ENCODE measurements at places on chromosomes 16 and 17.

DNA sequence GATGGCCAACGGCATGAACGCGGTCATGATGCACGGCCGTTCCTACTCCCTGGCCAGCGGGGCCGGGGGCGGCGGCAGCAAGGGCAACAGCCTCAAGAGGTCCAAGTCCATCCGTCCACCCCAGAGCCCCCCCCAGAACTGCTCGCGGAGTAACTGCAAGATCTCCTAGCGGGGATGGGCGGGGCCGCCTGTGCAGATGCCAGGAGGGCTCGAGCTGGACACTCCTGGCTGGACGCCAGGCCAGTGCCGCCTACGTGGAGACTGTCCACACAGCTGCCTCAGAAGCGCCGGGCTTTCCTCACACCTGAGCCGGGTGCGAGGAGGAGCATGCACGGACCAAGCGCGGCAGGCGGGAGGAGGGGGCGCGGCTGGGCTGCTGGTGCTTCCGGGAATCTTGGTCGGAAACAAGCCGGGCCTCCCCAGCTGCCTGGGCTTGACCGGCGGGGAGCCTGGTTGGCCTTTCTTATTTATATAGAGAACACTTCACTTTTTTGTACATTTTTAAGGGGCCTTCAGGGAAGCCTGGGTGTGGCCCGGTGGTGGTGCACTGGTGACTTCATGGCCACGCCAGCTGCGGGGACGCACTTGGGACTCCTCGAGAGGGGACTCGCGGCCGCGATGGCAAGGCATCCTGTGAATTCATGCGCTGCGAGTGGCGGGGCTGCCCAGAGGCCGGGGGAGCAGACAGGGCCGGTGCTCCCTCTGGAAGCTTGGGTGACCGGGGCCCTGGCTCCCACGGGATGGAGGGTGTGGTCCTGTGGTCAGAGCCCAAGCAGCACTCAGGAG lies 3.1 kb upstream of the WFIKKN1 start:
- DNase-seq: no peak

GRCh38 chr17:31481783-31482081 lies 90.3 kb downstream of the RAB11FIP4 start:
- DNase-seq: no peak

DNA sequence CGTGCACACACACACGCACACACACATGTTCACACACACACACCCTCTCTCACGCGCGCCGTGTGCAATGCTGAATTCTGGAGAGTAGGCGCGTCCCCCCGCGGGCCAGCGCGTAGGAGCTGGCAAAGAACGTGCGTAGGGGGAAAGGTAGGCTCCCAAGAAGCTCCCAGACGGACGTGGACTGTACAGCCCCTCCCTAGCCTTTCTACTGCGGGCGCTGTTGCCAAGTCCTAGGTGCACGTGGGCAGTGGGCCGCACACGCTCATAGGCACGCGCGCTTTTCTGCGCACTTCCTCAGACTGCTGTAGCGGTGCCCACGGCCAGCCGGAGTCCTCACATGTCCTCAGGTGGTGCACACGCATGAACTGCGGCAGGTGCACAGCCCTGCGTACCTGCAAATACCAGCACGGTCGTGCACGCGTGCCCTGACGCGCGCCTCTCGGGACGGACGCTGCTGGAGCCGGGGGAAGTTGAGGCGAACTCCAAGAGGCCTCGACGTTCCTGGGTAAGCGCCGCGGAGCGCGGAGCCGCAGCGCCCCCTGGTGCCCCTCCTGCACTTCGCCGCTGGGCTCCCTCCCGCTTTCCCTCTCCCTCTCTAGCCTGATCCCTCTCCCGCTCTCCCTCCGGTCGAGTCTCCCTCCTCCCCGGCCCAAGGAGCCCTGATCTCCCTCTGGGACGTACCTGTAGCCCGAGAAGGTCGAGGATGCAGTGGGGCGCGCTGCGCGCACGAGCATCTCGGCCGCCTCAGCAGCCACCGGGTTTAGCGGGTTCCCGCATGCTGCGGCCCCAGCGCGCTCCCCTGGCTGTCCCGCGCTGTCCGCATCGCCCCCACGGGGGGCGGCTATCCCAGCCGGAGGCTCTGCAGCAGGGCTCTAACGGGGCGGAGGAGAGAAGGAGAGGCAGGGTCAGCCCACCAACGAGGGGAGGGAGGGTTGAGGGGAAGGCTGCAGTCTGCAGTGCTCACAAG lies 749 bp downstream of the GRIN2A start:
- DNase-seq: peak; percentile 8

GRCh38 chr17:81931557-81932332 lies 4.2 kb upstream of the MAFG start:
- no peak for DNase-seq

DNA sequence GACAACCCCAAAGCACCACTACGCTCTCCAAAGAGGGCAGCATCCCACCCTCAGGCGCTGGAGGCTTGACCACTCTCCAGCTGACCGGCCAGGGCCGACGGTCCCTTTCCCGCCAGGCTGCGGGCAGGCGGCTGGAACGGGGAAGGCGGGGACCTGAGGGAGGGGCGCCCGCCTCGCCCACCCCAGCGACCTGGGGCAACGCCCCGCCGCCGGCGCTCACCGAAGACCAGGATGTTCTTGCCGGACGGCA lies 431 bp downstream of the DYNC1LI2 start:
- DNase-seq: no peak

DNA sequence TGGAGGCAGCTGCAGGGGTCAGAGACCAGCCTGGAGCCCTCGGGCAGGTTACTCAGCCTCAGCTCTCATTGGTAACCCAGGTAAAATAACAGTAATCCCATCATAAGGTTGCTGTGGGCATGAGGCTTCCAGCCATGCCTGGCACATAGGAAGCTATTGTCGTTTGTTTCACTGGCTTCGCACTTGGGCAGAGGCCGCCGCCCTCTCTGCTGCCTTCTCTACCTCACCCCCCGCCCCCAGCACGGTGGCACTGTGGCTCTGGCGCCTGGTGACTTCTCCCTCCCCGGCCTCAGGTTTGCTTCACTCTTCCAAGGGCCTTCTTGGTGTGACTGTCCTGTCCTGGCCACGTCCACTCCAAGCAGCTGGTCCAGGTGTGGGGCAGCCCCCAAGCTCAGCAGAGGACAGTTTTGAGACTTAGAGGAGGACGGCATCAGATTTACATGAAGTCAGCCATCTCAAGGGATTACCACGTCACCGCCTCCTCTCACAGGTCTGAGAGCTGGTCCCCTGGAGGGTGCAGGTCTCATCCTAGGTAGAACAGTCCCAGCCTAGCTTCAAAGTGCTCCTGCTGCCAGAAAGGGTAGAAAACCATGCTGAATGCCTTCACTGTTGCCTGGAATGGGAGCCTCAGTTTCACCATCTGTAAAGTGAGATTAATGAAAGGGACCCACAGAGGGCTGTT lies 34.8 kb downstream of the SREBF1 start:
- no peak for DNase-seq

- no peak for DNase-seq
Measured at GRCh38 chr17:4994081-4994595, 3.2 kb downstream of the INCA1 start.

GRCh38 chr17:4189280-4189679 lies 46.3 kb downstream of the CYB5D2 start:
- no peak for DNase-seq

DNA sequence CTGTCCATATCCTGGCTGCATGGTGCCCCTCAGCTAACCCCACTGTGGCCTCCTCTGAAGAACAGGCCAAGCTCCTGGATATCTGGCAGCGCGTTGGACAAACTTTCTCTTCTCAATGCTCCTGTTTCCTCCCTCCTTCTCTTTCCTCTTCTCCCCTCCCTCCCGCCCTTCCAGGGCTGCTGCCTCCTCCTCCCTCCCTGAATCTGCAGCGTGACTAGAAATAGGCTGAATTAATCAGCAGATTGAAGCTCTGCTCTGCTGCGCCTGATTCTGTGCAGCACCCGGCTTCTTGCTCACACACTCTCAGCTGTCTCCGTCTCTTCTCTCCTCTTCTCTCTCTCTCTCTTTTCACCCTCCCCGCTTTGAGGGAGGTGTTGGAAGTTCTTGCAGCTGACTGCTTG lies 19.8 kb downstream of the TMEM94 start:
- DNase-seq: no peak

- no peak for DNase-seq
Measured at GRCh38 chr16:89349947-89350633, 132.6 kb downstream of the ZNF778 start.

DNA sequence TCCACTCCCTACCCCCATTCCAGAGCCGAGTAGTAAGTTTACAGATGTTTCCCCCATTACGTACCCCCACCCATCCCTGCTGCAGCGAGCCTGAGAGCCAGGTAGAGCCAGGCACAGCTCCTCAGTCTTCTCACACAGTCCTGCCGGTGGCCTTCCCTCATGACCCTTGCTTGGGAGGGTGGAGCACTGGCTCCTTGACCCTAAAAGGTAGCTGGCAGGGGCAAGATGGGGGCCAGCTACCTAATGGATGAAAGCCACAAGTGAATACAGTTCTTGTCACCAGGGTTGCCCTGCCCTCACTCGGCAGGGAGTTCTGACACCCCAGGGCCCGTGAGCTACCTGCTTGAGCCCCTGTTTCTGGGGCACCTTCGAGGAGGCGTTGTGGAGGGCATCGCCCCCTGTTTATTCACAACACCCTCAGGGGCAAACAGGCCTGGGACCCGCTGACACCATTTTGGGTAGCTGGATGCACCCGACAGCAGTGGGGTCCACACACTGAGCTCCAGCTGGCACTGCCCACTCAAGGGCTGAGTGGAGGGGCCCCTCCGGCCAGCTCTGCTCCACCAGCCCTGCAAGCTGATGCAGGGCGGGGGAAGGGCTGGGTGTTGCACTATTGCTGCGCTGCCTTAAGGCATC lies 22.2 kb downstream of the ADAM11 start:
- DNase-seq: no peak

- DNase-seq: no peak
Measured at GRCh38 chr17:59067756-59068155, 38.9 kb downstream of the TRIM37 start.

GRCh38 chr17:75456039-75456416 lies 407 bp upstream of the TMEM94 start:
- DNase-seq: no peak

All from T-helper 17 cell (primary cell).